ENCODE measurements at places on chromosomes 1 and 21.

DNA sequence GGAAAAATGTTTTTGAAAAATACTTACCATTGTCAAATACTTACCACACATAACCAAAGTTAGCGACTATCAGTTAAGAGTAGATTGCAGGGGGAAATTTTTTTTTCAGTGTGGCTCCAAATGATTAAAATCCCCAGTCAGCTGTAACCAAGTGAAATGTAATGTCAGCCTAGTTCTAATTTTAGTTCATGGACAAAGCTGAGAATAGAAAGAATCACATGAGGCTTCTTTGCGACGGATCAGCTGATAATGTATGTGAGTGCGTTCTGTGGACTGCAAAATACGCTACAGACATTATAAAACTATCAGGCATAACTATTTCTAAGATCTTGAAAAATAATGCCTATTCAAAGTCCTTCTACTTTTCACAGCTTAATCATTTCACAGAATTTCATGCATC, at the start of gene LRRC39:
Gene LRRC39 (minus strand): TSS at position 166 of the 400 bp plus-strand sequence. CDS start 9,740 bp downstream, outside the sequence.
- DNase-seq = peak; percentile 8

GRCh38 chr1:94979656-94980581, 53.0 kb upstream of the CNN3 start:
- DNase-seq = no peak

GRCh38 chr1:204589409-204590038, 73.3 kb downstream of the MDM4 start:
- peak; percentile 37 for DNase-seq

DNA sequence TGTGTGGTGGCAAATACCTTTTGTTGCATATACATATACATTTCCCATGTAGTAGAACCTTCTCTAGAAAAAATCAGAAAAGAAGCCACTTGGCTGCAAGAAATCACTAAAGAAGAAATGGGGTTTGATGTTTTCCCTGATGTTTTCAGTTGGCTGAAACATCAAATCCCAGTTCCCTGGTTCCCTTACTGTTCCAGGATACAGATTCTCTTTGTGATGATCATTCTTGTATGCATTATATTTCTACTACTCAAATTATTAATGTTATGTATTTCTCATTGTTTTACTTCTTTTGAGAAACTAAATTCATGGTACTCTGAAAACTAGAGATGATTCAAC, 7.6 kb downstream of the RNU1-2 start:
- no peak for DNase-seq

- no peak for DNase-seq
These were observed 168.0 kb upstream of the RAB4A start for GRCh38 chr1:229102741-229103391.

DNA sequence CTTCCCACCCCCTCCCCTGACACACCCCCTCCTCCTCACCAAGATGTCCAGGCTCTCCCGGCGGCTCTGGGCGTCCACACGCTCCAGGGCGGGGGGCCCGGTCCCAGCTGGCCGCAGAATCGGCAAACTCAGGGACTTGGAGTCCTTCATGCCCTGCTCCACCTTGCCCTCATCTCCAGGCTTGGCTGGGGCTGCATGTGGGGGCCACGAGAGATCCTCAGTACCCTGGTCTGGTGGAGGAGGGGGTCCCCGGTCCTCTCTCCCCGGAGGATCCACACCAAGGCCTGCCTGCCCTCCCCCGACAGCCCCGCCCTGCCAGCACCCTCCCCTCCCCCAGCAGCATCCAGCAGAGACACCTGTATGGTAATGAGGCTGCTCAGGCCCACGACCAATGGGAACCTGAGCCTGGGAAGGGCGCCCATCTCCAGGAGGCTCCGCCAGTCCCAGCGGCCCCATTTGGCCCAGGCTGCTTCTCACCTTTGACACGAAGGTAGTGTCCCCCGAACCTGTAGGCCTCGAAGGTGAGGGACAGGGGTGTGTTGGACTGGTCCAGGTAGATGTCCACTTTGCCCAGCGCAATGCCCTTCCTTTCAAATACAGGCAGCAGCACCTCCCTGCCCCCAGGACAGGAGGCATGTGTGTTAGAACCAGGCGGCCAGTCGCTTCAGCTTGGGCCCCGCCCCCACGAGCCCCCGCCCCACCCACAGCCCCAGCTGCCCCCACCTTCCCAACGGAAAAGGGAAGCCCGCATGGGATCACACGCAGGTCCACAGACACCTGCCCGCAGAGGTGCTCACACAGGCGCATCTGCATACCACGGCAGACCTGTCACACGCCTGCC, 8.2 kb upstream of the TNFRSF25 start:
- no peak for DNase-seq

- no peak for DNase-seq
These were observed 28.4 kb downstream of the SLAMF6 start for GRCh38 chr1:160494620-160495019.

DNA sequence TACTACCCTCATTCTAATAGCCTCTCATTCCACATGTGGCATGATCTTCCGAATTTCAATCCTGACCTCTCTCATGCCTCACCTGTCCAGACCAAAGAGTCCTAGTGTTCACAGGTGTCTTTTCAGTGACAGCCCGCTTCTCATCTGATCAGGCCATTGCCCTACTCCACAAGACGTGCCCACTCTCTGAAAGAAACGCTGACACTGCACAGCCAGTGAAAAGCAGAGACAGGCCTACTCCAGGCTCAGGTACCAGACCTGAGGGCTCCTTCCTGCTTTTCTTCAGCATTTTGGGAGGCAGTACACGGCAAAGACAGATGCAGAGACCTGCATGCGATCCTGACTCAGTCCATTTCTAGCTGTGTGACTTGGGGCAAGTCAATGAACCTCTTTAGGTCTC, 43.0 kb downstream of the SUSD4 start:
- no peak for DNase-seq

- DNase-seq = peak; percentile 85
These were observed 8.3 kb downstream of the FAM229A start for GRCh38 chr1:32353886-32354570.

DNA sequence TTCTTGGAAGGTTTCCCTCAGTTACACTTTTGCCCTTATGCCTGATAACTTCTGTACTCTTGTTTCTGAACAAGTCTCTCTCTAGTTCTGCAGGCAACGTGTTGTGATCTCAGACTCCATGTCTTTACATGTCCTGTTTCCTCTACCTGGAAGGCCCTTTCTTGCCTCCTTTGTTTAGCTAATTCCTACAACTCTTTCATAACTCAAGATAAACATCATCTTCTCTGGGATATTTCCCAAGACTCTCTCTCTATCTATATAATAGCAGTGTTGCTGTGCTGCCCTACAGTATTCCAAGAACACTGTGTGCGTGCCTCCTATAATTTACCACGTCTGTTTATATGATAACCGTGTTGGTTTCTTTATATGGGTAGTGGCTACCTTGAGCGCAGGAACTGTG, 47.8 kb downstream of the CHRM3 start:
- no peak for DNase-seq

DNA sequence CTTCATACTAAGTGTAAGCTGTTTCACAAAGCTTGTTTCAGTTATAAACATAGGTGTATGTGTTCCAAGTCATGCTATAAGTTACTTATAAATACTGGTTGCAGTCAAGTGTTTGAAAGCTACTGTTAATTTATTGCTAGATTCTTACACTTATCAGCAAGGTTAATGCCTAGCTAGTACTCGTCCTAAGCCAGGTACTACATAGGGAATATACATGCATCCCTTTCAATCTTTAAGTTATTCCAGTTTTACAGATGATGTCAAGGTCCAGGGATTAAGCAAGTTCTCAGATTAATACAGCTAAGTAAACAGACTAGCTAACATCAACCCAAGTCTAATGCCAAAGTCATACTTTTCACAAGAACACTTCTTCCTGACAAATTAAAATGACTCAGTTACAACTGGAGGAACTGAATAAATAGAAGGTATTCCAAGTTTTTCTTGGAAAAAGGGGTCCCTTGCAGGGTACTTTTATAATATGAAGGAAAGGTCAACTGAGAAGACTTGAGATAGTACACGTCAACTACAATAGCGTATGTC, 652.2 kb upstream of the USP24 start:
- DNase-seq = no peak

DNA sequence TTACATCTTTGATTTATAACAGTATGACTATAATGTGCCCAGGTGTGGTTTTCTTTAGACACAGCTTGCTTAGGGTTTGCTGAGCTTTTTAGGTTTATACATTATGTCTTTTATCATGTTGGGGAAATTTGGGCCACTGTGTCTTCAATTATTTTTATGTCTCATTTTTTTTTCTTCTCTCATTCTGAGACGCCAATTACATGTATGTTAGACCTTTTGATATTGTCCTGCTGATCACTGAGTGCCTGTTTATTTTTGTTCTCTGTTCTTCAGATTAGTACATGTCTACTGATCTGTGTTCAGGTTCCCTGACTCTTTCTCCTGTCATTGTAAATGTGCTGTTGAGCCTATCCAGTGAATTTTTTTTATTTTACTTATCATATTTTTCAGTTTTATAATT, 36.1 kb downstream of the TNNT2 start:
- no peak for DNase-seq

GRCh38 chr1:227541129-227541528, 22.2 kb upstream of the ZNF678 start:
- no peak for DNase-seq

- DNase-seq = no peak
These were observed 89.5 kb downstream of the CLEC20A start for GRCh38 chr1:178407215-178407614.

DNA sequence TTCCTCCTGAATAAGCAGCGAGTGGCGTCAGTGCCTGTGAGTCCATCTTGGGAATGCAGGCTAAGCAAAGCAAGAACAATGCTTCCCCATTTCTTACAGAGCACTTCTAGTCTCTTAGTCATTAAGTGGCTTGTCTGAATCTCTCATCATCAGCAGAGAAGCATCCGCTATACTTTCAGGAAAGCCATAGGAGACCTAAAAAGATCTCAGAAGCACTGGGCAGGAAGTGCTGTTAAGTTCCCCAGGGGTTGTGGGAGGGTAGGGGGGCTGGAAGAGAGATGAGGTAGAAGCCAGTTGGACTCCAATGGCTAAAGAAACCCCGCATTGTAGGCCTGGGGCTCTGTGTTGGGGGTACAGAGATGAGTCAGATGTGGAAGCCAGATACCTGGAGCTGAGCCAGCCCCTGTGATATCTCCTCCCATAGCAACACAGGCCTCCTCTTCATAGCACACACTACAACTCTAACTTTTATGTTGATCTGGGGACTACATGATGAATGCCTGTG, 44.9 kb downstream of the SYT6 start:
- no peak for DNase-seq

DNA sequence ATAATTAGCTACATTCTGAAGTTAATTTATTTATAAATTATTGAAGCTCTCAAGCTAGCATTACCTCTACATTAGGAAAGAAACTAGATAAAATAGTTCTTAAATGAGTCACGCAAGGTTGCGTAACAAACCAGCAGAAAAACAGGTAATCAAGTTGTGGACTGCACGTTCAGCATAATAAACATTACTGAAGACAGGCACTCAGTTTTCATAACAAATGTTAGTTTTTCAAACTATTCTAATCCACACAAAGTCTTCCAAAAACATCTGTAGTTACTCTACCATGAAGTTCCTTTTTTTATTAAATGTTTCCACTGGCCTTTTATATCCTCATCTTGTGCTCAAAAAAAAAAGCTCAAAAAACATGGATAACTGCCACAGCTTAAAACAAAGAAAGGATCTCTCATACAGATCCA, 1.3 kb downstream of the TOR1AIP2 start:
- no peak for DNase-seq

DNA sequence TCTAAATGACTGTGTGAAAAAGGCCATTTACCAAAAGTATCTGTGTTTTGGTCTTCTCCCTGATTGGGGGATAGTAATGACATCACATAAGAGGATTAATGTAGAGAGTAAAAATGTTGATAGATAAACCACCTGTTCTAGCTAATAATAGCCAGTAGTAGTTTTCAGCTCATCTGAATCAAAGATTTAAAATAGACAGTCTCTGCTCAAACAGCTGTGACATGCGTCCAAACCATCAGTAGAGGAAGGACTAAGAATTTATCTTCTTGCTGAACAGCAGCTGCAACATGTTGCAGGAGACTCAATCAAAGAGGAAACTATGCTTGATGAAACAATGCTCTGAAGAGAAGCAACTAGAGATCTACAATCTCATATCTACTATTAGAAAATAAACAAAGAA, 21.4 kb downstream of the TMPRSS15 start:
- no peak for DNase-seq

DNA sequence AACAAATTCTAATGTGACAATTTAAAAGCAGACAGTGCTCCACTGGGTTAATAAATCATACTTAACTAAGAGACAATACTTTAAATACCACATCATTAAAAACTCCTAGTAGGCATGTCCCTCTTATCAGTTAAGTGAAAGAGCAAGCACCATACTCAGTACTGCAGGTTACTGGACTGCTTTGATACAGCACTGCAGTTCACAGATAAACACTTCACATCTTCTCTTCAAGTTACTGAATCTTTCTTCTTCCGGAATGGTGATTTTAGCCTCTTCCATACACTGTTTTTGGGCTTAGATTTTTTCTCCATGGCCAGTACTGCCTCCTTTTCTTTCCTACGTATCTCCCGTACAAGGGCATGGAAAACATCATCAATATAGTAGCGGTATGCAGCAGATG, 11.0 kb downstream of the RIT1 start:
- no peak for DNase-seq

GRCh38 chr1:71967670-71968069, 314.7 kb downstream of the NEGR1 start:
- no peak for DNase-seq

- no peak for DNase-seq
These were observed 5.0 kb downstream of the SLC19A1 start for GRCh38 chr21:45537111-45537745.

- DNase-seq = peak; percentile 65
These were observed at the start of gene GPX7 for GRCh38 chr1:52601991-52602855. GPX7 (plus strand) TSS chr1:52602371; CDS start chr1:52602410, 39 bp downstream.

DNA sequence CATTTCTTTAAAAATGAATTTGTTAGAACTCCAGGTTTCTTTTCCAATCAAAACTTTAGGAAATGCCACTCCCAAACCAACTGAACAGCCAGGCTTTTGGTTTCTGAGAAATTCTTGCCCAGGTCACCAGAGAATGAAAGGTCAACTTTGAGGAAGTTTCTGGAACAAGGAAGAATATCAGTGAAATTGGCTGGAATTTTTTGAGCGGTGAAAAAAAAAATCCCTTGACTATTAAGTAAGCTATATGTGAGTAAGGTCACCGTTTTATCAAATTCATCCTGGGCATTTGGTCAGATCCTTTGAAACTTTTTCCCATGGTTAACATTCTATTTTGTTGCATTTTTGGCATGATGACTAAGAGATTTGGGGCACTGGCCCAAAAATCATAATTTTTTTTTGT, 469.3 kb downstream of the LTN1 start:
- DNase-seq = no peak

DNA sequence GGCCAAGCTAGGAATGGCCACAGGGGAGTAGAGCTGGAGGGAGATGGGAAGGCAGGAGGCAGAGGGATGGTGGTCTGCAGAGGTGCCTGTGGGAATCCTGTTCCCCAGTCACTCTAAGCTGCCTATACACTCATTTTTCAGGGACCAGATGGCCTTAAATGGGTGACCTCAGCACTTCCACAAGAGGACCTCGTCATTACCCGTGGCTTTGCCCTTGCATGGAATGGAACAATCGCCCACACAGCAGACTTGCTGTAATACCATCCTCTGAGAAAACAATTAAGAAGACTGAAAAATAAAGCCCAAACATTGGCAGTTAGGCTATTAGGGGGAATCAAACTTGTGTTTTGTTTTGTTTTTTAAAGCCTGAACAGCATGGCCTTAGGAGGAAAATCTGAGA, 12.9 kb upstream of the TNN start:
- DNase-seq = no peak

All from hepatic stellate cell (primary cell).